ENCODE measurements at places on chromosomes 11 and 22.

GRCh38 chr11:77198440-77198849, 70.4 kb downstream of the MYO7A start:
- DNase-seq, result peak; percentile 40

DNA sequence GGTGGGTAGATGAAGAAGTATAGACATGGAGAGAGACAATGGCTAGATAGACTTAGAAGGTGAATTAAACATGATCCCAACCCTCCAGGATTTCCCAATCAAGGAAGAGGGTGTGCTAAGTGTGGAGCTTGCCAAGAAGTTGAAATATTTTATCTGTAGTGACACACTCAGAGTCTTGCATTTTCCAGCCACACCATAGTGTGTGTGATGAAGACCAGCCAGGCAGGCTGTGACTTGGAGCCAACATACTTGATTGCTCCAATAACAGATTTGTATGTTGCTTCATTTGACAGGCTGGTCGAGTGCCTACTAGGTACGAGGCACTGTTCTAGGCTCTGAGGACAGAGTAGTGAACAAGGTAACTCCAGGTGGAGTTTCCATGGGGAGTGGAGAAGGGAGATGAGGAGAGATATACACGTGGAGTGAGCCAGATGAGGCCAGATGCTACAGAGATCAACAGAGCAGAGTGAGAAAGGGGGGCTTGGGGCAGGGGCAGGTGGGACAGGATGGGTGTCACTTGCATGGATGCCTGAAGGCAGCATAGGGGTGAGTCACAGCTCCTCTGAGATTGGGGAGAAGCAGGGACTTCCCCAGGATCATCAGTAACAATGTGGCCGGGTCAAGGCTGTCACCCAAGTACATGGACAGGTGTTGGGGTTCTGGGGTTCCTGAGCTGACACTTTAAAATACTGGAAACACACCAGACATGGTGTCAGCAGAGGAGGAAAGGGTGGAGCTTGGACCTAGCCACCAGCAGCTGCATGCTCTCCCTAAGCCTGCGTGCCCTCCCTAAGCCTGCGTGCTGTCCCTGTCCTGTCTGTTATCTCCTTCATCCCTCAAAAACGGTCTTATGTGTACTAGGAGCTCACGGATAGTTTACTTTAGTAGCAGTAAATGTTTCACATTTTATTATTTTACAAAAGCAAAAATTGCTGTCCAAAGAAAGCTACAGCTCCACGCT, 23.6 kb downstream of the PDGFB start:
- DNase-seq, result no peak

DNA sequence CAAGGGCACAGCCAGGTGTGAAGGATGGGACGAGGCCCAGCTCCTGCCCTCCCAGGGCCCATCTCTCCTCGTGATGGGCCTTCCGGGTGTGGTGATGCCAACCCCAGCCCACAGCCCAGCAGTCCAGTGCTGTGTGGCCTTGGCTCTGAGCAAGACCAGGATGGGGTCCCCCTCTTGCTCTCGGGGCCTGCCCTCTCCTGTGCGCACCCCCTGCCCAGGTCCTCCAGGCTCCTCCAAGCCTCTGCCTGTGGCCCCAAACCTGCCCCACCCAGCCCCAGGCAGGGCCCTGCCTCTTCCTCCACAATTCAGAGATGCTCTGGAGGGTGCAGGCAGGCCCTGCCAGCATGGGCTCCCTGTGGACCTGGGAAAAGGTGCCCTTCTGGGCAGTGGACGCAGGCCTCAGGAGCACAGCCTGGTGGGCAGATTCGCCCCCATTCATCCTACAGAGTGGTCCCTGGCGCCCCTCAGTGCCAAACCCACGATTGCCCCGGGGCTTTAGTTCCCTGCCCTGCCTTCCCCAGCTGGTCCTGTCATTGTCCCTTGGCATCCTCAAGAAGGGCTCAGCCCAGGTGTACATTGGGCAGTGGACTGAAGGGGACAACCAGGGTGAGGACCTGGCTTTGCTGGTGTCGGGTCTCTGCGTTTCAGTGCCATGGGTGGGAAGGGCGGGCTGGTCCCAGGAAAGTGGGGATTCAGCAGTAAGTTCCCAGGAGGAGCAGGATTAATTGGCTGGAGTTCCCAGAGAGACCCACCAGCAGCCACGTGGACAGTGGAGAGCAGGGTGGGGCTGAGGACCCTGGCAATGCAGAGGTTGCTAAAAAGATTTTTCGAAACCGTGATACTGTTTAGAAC, 19.8 kb downstream of the EIF1AD start:
- DNase-seq, result no peak

DNA sequence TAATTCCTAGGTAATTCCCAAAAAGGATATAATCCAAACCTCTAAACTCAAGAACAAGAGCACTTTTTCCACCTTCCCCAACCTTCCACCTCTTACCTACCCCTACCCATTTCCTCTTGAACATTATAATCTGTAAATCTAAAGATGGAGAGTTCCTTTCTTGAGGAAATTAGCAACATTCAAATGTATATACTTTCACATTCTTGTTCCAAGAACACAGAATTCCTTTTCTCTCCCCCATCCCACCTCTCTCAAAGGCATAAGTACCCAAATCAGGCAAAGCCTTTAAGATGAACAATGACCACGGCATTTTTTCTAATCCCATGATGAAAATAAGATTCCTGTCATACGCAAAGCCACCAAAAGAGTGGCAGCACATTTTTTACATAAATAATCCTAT, 18.3 kb downstream of the RRAS2 start:
- DNase-seq, result peak; percentile 69

DNA sequence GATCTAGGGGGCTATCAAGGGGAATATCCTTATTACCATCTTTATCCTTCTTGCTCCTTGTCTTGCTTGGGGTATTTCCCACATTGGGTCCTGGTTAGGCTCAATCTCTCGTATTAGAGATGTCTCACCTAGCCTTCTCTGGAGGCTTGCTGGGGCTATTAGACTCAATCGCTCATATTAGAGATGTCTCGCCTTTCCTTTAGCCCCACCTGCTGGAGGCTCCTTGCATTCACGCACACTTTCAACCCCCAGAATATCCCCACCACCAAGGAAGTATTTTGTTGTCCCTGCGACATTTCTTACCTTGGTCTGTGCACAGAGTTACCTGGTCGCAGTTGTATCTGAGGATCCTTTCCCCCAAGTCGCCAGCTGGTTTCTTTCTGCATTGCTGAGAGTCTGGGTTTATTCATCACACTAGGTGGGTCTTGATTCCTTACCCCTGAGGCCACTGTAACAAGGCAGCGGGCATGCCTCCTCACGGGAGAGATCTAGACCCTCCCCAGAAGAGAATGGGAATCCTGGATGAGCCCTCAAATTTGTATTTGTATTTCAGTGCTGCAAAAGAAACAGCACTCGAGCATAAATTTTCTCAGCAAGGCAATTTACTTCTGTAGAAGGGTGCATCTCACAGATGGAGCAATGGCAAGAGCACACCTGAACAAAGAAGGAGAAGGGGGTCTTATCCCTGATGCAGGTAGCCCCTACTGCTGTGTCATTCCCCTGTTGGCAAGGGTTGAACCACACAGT, 15.9 kb upstream of the HYLS1 start:
- peak; percentile 25 for DNase-seq

DNA sequence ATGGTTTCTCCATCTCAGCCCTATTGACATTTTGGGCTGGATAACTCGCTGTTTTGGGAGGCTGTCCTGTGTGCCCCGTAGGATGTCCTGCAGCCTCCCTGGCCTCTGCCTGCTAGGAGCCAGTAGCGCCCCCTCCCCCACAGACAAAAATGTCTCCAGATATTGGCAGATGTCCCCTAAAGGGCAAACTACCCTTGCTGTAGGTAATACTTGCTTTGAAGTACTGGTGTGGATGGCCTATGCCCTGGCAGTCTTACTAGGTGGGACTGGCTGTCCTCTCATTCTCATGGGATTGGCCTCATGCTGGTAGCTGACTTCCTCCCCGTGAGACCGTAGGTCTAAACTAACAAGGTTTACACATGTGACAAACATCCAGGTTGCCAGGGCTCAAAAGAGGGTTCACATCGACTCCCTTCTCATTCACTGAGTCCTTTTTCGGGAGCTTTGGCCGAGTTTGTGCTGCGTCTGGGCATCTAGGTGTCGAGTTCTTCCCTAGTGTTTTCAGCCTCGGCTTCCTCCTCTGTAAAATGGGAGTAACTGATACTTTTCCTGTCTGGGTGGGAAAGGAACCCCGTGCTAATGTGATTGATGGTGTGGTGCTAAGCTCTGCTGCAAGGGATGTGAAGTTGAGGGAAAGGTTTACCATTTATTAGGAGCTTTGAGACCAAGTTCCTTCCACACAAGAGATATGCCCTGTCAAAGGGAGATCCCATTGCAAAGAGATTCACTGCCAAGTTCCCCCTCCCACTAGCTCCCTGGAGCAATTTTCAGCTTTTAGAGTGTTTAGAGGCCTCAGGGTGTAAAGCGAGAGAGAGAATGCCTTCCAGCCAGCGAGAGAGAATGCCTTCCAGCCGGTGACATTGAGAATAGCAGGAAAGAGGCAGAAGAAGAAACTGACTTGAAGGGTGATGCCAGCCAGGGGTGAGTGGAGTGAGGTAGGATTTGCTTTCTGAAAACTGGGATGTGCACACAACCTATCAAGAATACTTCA, 17.0 kb downstream of the PTPRJ start:
- DNase-seq, result no peak
